ENCODE measurements at places on chromosomes 12 and 14.

DNA sequence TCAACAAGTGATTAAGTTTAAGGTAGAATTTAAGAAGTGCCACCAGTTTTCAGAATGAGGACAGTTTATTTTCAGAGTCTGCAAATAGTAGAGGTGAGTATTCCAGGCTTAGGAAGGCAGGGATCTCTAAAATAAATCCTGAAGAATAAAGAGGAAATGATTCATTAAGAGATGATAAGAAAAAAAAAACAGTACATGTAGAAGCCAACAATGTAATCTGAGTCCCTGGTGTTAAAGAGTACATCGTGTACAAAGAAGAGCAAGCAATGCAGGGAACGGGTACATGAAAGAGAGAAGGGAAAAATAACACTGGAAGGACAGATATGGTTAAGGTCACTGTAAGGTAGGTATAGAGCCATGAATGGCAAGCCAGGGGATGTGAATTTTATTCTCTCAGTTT, 95.2 kb upstream of the FOXG1 start:
- DNase-seq = no peak

DNA sequence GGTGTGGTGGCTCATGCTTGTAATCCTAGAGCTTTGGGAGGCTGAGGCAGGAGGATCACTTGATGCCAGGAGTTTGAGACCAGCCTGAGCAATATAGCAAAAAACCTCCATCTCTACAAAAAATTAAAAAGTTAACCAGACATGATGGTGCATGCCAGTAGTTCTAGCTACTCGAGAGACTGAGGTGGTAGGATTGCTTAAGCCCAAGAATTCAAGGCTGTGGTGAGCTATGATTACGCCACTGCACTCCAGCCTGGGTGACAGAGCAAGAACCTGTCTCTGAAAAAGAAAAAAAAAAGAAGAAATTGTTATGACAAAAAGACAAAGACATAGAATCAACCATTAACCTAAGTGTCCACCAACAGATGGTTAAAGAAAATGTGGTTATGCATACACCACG, 2.1 kb upstream of the ATP23 start:
- no peak for DNase-seq

GRCh38 chr14:49947506-49947905, 54.6 kb downstream of the ARF6 start:
- no peak for DNase-seq

DNA sequence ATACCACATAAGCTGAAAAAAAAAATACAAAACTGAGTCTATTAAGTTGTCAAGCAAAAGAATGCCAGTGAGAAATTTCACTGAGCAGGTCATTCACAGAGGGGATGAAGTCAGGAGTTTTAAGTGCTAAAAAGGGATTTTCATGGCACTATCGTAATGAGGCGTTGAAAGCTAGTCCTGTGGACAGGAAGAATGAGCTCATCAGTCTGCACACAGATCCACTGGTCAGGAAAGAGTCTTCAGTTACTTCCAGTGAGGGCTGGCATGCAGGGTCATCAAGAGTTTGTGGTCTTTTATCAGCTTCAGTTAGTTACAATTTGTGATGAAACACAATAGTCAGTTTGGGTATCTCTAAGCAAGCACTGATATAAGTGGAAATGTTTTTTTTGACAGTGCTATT, 88.1 kb upstream of the WSCD2 start:
- DNase-seq = no peak

GRCh38 chr14:52110441-52111086, 41.7 kb upstream of the NID2 start:
- DNase-seq = no peak

DNA sequence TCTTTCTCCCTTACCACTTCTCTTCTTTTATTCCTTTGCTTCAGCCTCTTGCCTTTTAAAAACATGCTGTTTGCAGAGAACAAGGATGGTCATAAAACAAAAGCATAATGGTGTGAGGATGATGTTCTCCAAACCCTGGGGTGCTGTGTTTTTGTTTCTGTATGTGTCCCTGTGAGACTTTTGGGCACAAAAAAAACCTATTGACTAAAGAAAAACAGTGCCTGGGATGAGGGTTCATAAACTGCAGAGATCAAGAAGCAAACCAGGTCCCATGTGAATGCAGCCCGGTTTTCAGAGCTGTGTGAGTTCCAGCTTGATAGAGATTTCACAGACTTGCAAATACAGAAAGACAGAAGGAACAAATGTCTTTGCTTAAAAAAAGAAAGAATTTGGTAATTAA, 148.6 kb upstream of the CPSF6 start:
- DNase-seq = no peak

GRCh38 chr12:65274602-65275272, 3.7 kb upstream of the MSRB3 start:
- no peak for DNase-seq

DNA sequence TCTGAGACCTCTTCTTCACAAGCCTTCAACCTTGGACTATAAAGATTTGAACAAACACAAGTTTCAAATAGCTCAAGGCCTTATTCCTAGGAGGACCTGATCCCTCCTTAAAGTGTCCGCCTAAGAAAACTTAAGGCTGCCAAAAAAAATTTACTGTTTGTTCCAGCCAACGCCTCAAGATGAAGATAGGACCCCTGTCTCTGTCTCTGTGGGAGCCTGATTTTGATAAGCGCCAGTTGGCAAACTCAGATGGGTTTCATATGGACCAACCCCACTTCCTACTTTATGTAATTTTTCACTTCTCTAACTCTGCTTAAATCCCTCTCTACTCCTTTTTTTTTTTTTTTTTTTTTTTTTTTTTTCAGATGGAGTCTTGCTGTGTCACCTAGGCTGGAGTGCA, 11.0 kb downstream of the FKBP3 start:
- DNase-seq = no peak

GRCh38 chr12:129372876-129373275, 519.6 kb downstream of the GLT1D1 start:
- no peak for DNase-seq

DNA sequence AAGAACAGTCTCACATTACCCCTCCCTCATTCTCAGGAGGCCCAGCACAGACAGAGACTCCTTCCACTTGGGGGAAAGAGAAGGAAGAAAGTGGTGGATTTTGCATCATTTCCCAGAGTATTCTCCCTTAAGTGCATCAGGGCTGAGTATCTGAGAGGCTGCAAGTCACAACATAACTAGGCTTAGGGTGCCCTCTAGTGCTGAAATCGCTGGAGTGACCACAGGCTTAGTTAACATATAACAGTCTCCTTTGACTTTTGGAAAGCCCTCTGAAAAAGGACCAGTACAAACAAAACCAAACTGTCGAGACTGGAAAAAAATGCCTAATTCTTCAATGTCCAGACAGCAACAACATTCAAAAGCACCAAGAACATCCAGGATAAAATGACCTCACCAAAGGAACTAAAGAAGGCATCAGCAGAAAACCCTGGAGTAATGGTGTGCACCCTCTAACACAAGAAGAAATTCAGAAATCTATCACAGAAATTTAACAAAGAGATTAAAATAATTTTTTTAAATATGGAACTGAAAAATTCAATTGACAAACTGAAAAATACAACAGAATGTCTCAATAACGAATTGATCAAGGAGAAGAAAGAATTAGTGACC, 412.3 kb downstream of the RPS29 start:
- peak; percentile 79 for DNase-seq

- DNase-seq = no peak
Observed at GRCh38 chr14:21367582-21368144, 16.2 kb downstream of the SUPT16H start.

DNA sequence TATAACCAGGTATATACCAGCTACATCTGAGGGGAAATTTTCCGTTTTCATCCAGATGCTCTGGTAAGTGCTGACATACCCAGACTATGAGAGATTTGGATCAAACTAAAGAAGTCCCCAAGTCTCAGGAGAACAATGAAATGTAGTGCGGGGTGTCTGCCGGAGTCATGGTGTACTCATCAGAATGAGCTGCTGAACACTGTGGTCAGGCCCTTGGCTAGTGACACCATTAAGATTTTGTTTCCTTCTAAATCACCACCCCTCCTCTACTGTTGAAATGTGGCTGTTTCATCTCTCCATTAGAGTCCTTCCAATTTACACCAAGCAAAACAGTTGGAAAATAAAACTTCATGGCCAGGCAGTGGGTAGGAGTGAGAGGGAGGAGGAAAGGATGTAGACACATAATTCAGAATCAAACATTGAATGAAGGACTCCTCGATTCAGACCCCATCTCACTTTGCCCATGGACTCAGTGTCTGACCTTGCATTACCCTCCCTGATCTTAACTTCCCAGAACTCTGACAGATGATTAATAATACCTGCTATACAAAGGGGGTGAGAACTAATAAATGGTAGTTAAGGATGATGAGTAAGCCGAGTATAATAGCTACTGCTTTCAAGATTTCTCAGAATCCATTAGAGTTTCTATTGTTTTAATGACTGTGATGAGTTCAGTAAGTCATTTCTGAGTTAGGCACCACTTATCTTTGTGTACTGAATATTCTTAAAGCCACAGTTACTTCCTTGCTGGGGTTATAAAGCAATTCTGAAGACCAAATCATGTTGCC, 127.4 kb downstream of the CRADD start:
- DNase-seq = no peak

- DNase-seq = no peak
Observed at GRCh38 chr12:114360485-114360884, 45.5 kb downstream of the TBX5 start.

GRCh38 chr12:14403293-14403692, 37.8 kb downstream of the ATF7IP start:
- DNase-seq = no peak

GRCh38 chr12:32788405-32788804, 32.7 kb upstream of the YARS2 start:
- DNase-seq = no peak

DNA sequence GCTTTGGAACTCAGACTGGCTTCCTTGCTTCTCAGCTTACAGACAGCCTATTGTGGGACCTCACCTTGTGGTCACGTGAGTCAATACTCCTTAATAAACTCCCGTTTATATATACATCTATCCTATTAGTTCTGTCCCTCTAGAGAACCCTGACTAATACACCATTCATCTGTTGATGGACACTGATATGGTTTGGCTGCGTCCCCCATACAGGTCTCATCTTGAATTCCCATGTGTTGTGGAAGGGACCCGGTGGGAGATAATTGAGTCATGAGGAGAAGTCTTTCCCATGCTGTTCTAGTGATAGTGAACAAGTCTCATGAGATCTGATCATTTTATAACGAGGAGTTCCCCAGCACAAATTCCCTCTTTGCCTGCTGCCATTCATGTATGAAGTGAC, 57.0 kb downstream of the OTOGL start:
- DNase-seq = no peak
